Stimulated activated CD4-positive, alpha-beta T cell treated with anti-CD3 and anti-CD28 coated beads, TNF-alpha, amount 100 ng/mL, for 4 hours (primary cell): ENCODE measurements at places on chromosomes 1 and 21.

GRCh38 chr21:17348849-17349248, 164.0 kb upstream of the CXADR start:
- DNase-seq, result no peak

GRCh38 chr1:107653005-107653404, 312.0 kb downstream of the VAV3 start:
- no peak for DNase-seq

- DNase-seq, result no peak
Measured at GRCh38 chr1:9127395-9128165, 1.3 kb downstream of the GPR157 start.

- DNase-seq, result no peak
Measured at GRCh38 chr1:171788696-171789095, 7.2 kb downstream of the METTL13 start.

DNA sequence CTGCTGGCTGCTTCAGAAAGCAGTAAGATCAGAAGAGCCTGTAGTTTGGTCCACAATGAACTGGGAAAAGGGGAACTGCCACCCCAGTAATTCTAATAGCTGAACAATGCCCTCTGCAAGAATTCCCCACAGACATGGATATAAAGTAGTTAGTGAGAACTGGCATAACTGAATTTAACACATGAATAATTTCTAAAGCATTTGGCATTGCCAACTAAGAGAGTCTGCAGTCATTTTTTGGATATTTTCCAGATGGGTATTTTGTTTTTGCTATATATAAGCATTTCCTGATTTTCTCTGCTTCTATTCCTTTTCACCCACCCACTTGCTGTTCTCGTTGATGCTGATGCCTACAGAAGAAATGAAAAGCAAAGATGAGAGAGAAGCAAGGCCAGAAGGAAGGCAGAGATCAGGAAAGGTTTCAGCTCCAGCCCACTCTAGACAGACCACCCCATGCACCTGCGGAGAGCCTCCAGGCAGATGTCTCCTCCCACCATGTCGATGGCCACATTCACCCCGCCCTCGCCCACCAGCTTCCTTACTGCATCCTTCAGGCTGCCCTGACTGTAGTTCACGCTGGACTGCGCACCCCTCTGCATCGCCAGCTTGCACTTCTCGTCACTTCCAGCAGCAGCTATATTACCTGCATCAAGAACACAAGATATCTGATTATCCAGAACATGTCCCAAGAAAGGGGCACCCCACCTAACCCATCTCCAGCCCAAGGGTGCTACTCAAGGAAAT, 55.9 kb upstream of the SEC16B start:
- no peak for DNase-seq

GRCh38 chr1:109827466-109827865, 63.7 kb upstream of the EPS8L3 start:
- DNase-seq, result no peak

DNA sequence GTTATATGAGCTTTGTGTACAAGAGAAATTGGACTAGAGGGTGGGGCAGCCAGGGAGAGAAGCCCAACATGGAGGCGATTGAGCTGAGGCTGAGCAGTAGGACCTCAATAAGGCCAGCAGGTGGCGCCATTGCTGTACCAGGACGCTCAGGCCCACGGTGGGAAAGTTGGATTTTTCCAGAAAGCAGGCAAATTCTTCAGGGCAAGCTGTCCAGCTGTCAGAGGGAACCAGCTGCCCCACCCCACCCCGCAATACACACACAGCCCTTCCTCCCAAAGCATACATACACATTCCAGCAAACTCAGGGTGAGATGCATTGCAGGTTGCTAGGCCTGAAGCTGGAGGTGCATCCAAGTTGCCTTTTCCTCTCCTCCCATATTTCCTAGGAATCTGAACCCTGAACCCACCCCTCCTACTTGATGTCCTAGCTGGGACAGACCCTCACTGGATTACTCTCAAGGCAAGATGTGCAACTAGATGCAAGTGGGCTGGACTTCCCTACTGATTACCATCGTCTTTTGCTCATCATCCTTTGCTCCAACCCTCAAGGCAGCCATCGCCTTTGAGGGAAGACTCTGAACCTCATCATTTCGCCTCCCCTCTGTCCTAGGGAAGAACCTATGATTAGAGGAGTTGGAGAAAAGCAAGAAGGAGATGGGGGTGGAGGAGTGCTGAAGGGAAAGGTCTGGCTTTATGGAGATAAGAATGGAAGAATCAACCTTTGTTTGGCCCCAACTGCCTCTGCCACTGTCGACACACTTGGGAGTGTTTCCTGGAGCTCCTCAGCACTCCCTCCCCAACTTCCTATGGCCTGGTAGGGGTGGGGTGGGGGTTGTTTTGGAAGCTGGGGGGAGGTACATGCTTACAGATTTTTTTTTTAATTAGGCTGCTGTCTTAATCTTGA, 25.5 kb downstream of the CD34 start:
- DNase-seq, result no peak

DNA sequence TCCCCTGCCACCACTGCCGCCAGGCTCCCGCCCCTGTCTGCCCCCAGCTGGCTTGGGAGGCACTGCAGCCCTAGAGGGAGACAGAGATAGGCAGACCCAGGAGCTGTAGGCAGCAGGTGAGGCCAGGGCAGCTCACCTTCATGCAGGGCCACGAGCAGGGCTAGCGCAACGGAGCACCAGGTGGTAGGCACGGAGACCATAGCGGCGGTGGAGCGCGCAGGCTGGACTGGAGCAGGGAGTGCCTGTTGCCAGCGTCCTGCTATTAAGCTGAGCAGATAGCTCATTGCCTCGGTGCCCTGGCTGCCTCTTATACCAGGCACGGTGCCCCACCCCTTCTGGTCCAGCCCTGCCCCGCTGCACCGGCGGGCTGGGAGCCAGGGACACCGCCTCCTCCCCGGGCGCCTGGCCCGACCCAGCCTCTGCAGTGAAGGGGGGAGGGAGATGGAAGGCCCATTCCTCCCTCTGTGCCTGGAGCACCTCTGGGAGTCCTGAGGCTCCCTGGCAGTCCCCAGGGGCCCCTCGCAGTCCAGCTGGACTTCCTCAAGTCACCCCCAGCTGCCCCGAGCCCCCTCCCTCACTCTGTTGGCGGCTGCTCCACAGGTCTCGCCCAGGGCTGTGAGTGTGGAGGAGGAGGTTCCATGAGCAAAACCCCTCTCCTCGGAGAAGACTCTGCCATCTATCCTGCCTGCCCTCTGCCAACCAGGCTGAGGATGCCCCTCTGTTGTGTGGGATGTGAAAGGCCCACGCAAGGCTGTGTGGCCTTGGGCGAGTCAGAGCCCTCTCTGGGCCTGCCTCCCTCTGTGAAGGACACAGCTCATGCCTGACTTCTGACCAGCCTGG, at the start of gene EDN2:
EDN2 (minus strand) TSS at position 282 of the 840 bp plus-strand sequence; CDS start at position 200, 82 bp downstream.
- DNase-seq, result no peak

DNA sequence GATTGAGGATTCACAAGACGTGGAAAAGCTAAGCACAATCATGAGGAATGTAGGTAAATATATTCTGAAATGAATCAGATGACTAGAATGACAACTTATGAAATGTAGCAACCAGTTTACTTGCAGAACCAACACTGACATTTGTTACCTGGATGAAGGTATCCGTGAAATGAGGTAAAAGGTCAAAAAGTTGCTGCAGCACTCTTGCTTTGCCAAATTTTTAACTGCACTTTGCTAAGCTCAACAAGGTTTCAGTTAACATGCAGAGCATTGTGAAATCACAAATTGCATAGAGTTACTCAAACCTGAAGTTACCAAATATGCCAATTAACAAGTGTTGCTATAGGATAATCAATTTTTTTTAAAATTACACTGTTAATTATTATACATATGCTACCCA, 1280.1 kb downstream of the KCNT2 start:
- no peak for DNase-seq

DNA sequence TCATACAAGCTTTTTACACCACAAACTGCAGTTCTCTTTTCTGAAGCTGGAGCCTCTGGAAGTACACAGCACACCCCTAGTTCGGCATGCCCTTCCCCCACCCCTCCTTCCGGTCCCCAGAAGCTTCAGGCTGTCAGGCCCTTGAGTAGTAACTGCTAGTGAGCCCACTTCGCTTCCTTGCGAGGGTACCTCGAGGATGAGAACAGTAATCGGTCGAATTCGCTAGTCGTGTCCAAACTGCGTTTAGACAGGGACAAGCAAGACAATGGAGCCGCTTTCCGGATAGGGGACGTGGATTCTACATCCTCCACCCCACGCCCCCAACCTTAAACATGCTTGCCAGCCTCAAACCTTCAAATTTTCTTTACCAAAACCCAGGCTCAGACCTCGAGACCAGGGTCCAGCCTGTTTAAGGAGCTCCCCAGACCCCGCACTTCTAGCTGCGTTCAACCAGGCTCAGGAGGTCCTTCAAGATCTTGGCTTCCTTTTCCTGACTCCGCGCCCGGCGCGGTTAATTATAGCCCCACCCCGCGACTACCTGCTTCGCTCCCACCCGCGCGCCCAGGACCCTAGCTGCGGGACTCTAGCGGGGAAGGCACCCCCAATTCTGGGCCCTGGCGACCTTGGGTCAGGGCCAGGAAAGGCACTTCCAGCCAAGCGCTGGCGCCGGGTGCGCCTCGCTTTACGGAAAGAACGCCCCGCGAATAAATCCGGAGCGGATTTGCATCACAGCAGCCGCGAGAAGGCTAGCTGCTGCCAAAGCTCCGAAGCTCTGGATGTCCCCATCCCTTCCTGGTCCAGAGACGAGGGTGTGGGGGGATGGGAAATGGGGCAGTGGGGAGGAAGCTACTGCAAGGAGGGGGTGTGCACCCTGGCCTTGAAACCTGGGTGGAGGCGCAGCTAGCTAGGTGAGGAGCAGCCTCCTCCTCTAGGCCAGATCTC, 8.1 kb upstream of the TSPAN1 start:
- peak; percentile 21 for DNase-seq

DNA sequence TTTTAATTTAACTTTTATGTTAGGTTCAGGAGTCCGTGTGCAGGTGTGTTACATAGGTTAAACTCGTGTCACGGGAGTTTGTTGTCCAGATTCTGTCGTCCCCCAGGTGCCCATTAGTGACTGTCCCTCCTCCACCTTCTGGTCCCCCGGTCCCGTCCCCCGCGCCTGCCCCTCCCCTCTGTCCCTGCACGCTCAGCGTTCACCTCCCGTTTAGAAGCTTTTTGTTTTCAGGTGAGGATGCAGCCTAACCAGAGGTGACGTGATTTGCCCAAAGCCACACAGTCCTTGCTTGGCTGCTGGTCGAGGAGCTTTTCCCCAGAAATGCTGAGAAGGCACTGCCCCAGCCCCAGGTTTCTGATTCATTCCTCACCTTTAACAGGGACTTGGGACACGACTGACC, 844 bp downstream of the C1orf146 start:
- DNase-seq, result no peak

DNA sequence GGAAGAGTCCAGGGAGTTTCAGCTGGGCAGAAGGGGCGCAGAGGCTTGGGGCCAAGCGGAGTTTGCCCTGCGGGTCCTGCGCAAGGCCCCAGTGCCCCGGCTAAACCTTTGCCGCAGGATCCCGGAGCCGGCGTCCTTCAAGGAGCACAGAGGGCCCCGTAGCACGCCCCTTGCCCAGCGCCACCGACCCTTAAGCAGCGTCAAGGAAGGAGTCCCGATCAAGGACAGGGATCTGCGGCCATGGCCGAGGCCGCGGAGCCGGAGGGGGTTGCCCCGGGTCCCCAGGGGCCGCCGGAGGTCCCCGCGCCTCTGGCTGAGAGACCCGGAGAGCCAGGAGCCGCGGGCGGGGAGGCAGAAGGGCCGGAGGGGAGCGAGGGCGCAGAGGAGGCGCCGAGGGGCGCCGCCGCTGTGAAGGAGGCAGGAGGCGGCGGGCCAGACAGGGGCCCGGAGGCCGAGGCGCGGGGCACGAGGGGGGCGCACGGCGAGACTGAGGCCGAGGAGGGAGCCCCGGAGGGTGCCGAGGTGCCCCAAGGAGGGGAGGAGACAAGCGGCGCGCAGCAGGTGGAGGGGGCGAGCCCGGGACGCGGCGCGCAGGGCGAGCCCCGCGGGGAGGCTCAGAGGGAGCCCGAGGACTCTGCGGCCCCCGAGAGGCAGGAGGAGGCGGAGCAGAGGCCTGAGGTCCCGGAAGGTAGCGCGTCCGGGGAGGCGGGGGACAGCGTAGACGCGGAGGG, 520 bp downstream of the CLIC6 start:
- no peak for DNase-seq

GRCh38 chr21:46369520-46370235, 45.7 kb downstream of the PCNT start:
- DNase-seq, result no peak

GRCh38 chr1:19799230-19800075, at the start of gene TMCO4:
Gene TMCO4, minus strand, starts transcription at chr1:19799916. Its CDS starts 19,158 bp downstream, at chr1:19780758.
- peak; percentile 23 for DNase-seq

- no peak for DNase-seq
Measured at GRCh38 chr21:38954588-38955004, 148.9 kb downstream of the ETS2 start.

- DNase-seq, result no peak
Measured at GRCh38 chr1:243459059-243459458, 203.2 kb downstream of the SDCCAG8 start.

DNA sequence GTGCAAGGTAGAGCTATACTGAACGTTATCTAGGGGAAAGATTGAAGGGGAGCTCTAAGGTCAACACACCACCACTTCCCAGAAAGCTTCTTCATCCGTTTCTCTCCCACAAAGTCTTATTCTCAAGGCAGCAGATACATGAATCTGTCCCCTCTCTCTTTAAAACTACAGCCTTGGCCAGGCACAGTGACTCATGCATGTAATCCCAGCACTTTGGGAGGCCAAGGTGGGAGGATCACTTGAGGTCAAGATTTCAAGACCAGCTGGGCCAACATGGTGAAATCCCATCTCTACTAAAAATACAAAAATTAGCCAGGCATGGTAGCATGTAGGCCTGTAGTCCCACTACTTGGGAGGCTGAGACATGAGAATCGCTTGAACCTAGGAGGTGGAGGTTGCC, 8.1 kb downstream of the CYP4X1 start:
- no peak for DNase-seq

- DNase-seq, result no peak
Measured at GRCh38 chr1:1958071-1958541, 39.0 kb upstream of the TMEM52 start.

DNA sequence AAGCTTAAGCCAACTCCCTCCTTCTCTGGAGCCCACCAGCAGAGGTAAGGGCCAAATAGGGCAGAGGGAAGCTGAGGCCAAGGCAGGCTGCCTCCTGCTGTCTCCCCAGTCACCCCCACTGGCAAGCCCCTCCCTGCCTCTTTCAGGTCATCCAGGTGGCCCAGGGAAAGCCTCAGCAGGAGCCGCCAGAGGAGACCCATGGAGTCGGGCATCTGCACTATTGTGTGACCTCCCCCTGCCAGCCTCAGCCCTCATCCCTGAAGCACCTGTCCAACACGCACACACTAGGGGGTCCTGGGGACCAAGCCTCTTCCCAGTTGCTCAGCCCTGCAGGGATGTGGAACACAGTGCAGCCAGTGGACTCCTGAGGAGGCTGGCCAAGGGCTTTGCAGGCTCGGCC, 5.3 kb upstream of the NAXE start:
- no peak for DNase-seq

DNA sequence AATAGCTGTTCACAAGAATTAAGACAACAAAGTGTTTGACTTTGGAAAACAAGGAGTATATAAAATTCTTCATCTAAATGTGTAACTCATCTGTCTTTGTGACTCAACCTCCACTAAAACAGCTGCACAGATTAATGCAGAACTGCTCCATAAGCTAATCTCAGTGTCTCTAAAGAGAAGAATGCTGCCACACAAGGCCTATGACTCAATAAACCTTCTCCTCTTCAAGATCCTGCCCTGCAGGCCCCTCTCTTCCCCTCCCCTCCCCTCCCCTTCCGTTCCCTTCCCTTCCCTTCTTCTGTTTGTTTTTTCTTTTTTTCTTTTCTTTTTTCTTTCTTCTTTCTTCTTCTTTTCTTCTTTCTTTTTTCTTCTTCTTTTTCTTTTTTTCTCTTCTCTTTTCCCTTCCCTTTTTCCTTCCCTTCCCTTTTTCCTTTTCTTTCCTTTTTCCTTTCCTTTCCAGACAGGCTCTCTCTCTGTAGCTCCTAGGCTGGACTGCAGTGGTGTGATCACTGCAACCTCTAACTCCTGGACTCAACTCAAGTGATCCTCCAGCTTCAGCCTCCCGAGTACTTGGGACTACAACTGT, 1052.8 kb downstream of the BRINP3 start:
- DNase-seq, result no peak
